ENCODE measurements at places on chromosomes 11 and 22.

- no peak for DNase-seq
Observed at GRCh38 chr11:44659641-44660040, 67.1 kb upstream of the TSPAN18 start.

DNA sequence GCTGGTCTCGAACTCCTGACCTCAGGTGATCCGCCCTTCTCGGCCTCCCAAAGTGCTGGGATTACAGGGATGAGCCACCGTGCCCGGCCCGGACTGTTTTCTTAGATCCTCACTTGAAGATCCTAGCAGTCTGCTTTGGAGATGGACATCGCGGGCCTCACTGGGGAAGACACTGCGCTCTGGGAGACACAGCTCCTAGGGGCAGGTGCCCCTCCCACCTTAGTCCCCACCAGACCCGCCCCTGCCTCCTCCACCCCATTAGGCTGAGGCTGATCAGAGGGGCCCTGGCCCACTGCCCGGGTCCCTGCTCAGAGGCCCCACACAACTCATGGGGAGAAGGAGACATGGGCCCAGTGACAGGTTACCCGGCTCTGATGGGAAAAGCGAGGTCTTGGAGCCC is 11.3 kb upstream of the LTO1 start:
- DNase-seq = no peak

GRCh38 chr11:61627850-61628661 is 47.2 kb upstream of the SYT7 start:
- peak; percentile 82 for DNase-seq

DNA sequence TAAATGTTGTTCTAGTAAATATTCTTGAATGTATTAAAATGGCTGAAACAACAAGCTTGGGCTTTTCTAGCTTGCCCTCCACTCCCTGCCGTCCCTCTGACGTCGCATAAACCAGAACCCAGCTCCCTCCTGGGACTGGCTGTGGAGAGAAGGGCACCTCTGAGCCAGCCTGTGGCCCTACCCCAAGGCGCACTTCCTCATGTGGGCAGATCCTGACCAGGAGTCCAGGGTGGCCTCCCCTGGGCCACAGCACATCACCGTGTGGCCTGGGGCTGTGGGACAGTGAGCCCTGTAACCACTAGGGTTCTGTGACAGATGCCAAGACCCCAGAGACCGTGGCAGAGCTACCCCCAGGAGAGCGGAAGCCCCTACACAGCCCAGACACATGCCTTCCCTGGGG is 10.2 kb upstream of the ADORA2A start:
- DNase-seq = no peak

- peak; percentile 29 for DNase-seq
Observed at GRCh38 chr11:102868339-102868738, 6.4 kb downstream of the MMP12 start.

GRCh38 chr22:49827271-49827852 is 311 bp downstream of the BRD1 start:
- no peak for DNase-seq

GRCh38 chr22:37739035-37739434 is 42.2 kb downstream of the TRIOBP start:
- DNase-seq = peak; percentile 94

DNA sequence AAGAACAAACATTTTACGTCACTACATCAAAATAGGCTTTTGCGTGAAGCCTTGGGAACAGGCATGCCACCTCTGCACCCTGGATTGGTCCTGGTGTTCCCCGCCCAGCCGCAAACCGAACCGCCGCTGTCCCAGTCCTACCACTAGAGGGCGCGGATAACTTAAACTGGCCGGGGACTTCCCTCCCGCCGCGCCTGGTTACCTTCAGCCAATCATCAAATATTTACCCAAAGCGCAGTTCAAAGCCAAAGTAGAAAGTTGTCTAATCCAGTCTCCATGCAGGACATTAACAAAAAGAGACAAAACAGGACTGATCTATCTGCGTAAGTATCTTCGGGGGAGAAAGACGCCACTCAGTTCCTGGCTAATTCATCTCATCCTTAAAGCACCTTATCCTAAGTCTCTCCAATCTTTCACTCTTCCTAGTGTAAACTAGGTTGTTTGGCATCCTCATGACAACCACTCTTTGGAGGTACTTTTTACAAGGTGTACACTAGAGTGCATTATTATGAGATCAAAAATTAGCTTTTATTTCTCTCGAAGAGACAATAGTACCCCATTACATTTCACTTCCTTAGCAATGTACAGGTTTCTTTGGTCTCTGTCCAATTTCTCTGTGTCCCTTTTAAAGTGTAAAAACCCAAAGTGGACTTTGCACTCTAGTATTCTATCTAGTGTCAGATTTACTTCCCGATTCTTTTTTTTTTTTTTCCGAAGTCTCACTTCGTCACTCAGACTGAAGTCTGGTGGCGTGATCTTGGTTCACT is 3.9 kb upstream of the CRY2 start:
- DNase-seq = peak; percentile 85

DNA sequence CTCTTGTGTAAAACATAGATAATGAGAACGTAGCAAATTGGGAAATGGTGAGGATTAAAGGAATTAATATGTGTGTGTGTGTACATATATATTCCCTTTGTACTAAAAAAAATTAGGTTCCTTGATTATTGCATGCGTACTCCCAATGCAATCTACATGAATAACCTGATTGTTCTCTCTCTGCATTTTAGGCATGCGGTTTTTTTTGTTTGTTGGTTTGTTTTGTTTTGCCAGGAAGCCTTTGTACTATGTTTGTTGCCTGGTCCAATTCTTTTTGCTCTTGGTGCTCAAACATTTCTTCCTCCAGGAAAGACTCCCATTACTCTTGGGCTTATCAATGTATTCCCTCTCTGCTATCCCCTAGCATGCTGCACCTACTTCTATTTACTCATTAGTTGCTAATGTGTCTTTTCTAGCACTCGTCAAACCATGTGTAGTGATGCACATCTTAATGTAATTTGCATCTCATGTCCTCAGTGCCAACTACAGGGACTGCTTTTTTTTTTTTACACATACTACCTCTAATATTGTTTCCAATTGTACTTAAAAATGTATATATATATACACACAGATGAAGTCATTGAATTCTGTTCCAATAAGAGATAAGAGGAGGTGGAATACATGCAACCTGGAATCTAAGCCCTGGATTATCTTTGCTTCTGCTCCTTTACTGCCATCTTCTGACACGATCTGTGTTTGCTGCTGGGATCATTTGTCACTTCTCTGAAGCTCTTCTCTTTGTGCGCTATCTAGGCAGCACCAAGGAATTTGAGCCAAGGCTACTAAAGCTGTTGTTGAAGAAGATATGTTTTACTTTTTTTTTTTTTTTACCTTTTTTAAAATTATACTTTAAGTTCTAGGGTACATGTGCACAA is 197.2 kb upstream of the ANO3 start:
- peak; percentile 24 for DNase-seq

DNA sequence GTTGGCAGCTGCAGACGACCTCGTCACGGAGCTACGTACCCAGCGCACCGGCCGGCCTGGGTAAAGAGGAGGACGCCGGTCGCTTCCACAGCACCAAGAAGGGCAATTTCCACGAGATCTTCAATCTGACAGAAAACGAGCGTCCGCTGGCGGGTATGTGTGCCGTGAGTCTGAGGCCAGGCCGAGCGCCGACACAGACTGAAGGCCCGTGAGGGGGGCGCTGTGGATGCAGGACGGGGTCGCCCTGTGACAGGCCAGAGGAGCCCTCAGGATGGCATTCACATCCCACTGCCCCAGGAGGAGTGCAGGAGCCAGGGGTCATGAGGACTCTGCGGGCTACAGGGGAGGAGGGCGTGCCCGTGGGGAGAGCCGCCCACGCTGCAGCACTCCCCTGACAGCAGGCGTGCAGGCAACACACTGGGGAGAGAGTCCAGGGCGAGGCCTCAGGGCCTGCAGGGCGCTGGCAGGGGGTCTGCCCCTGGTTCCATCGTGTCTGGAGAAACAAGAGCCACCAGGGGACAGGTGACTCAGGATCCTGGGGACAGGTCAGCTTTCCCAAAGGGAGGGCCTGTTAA is 53.6 kb downstream of the GRAMD4 start:
- DNase-seq = no peak

DNA sequence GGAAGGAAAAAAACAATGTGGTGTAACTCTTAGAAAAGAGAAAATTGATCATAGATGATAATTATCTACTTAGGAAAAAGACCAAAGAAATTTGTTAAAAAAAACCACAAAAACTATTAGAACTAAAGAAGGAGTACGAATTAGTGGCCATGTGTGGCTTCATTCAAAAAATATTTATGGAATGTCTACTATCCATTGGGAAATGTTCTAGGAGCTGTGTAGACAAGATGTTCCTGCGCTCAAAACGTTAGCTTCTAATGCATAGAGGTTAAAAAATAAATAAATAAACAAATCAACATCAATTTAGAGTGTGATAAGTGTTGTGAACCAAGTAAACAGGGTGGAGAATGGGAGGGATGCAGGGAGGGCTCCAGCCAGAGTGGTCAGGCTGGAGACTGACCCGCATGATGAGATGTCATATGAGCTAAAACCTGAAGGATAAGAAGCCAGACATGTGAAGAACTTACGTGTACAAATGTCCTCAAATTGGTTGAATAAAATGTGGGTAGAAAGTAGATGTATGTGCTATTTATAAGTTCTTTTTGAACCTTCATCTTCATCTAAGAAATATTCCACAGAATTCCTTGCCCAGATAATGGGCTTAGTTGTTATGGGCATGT is 4.3 kb upstream of the EXPH5 start:
- no peak for DNase-seq

GRCh38 chr22:19523240-19524169 is 705 bp downstream of the CLDN5 start:
- peak; percentile 21 for DNase-seq

GRCh38 chr11:69914286-69915150 is 95.3 kb upstream of the FGF3 start:
- no peak for DNase-seq

All from fibroblast of mammary gland (primary cell).